Suppressor macrophage treated with lipopolysaccharide for 4 hours (primary cell): ENCODE measurements at places on chromosomes 6 and 20.

- peak; percentile 68 for DNase-seq
Observed at GRCh38 chr20:38764567-38765318, 16.5 kb downstream of the ACTR5 start.

DNA sequence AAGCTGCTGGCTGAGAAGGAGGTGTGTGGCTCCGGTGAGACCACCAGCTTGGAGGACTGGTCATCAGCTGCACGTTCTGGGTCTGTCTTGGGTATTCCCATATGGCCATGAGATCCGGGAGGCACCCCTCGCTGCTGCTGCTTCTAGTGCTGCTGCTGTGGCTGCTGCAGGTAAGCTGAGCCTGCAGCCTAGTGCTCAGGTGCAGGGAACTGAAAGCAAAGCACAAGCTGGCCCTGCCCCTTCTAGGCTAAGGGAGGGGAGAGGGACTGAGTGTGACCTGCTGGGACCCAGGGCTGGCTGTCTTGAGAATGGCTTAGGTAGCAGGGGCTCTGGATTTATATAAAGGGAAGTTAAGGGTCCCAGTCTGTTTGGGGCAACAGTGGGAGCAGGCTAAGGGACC is 403 bp downstream of the CDH26 start:
- DNase-seq: no peak

DNA sequence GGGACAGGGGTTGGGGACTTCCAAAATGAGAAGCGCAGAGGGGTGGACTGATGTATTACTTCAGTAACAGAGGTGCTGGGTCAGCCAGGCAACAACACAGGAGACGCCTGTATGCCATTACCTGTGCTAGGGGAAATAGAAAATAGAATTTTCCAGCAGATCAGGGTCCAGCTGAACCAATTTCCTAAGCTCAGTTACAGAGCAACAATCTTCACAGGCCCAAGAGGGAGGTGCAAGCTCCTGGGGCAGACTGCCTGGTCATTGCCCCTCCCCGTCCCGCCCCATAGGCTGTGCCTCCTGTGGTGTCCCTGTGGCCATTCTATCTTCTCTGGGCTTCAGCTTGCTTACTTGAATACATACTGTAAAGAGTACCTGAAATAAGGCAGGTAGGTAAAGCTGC is 3.7 kb downstream of the KCNK5 start:
- peak; percentile 16 for DNase-seq

- no peak for DNase-seq
Observed at GRCh38 chr6:13559968-13560650, 14.3 kb upstream of the SIRT5 start.

DNA sequence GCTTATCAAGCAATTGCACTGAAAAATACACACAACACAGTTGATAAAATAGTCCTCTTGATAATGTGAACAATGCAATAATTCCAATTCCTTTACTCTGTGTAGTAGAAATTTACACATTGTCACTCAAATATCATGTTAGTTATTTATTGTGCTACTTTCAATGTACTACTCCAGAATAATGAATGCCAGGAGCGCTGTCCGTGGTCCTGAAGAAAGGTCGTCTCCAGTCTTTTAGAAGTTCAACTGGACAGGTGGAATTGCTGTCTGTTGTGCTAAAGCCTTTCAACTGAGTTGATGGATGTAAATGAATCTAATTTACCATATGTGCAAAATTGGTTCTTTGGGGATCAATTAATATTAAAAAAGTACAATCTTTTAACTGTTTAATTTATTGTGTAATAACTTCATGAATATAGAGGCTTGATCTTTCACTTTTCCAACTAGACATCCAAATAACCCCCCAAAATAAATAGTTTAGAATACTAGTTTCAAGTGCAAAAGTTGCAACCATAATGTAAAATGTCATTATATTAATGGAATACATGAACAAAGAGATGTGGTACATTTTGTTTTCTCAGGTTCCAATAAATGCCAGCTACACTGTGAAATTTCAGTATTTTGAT is 3.2 kb downstream of the GRIK2 start:
- peak; percentile 50 for DNase-seq

GRCh38 chr6:54085541-54085940 is 25.7 kb upstream of the MLIP start:
- no peak for DNase-seq
